Activated T-cell treated with anti-CD3 and anti-CD28 coated beads, Interleukin-2, amount 50 U/mL, for 72 hours (primary cell): ENCODE measurements at places on chromosomes 16 and 17. TPM values are rescaled to one million over a fixed set of nuclear protein-coding genes. Genes with fewer than 3 reads are reported as not detected.

Gene CPHXL2
- total RNA-seq, result not detected

DNA sequence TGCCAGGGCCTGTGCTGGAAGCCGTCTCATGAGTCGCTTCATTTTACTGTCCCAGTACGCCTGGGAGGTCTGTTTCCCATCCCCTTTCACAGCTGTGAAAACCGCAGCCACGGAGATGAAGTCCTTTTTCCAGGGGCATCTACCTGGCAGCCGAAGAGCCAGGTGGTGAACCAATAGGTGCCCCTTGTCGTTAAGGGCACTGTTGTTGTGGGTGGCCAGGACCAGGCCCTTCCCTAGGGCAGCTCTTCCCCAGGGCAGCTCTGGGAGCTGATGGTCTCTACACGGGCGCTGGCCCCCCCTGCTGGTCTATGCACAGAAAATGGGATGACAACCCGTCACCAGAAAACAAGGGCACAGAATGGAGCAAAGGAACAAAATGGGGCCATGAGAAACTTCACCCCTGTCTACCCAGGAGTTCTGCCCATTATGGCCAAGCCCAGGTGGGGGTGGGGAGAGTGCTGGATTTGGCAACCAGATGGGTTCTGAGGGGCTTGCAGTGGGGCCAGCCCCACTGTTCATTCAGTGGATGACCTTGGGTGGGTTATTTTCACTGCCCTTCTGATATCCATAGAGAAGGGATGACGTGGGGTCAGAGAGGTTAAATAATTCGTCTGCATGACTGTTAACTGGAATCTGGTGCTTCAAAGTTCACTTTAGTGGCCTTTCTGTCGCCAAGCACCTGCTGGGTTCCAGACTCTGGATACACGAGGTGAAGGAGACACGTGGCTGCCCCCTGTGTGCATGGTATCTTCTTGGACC is 11.5 kb downstream of the RMI2 start:
- no peak overlapping the region for H3K27ac ChIP-seq
- DNase-seq, result peak; percentile 62

- DNase-seq, result no peak
- no peaks in the 10 kb centered on the region for H3K27me3 ChIP-seq
- H3K4me3 ChIP-seq, result peak overlapping the region; percentile 93
- H3K4me1 ChIP-seq, result peaks cover 79% of the 10 kb centered on the region
These were observed 2.4 kb downstream of the ALKBH5 start for GRCh38 chr17:18185832-18186626.

GRCh38 chr17:31216031-31216751 is 80.8 kb downstream of the OMG start:
- no peak for DNase-seq
- no peaks in the 10 kb centered on the region for H3K4me1 ChIP-seq
- H3K4me3 ChIP-seq, result no peak overlapping the region
- no peaks in the 10 kb centered on the region for H3K36me3 ChIP-seq

DNA sequence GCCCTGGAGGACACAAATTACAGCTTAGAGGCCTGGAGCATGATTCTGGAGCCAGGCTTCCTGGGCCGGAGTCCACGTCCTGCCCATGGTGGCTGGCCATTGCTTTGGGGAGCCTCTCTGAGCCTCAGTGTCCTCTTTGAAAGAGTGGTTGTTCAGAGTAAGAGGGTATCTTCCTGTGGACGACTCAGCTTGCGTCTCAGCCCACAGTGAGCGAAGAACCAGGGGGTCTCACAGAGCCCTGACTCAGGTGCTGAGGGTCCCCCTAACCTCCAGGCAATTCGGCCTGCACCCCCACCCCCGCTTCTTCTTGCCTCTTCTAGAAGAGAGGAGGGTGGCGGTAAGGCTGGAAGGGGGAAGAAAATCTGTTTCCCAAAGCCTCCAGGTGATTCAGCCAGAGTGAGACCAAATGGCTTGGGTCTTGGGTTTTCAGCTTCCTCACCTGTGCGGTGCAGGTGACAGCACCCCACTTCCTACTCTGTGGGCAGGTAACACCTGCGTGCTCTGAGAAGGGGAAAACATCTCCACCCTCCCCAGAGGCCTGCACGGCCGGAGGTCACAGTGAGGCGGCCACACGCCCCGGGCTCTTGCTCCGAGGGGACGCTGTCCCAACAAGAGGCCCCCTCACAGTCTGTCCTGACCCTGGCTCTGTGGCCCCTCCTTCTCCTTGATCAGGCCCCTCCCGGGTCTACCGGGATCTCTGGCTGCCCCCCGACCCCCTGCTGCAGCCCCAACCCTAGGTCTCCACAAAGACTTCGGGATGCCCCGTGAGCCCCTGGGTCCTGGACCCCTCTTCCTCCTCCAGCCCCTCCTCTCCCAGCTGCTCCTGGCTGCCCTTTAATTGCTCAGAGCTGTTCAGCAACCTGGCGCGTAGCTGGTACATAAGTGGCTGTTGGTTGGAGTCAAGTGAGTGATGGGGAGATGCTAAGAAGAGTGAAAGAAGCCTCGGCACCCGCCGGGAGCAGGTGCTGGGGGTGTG is 119.2 kb downstream of the METRNL start:
- peaks cover 71% of the 10 kb centered on the region for H3K4me1 ChIP-seq
- peak overlapping the region; percentile 96 for H3K27ac ChIP-seq
- no peaks in the 10 kb centered on the region for H3K27me3 ChIP-seq
- peak; percentile 27 for DNase-seq
- no peaks in the 10 kb centered on the region for H3K36me3 ChIP-seq
- H3K4me3 ChIP-seq, result peak overlapping the region; percentile 93

Gene CTF1
- 0.25 TPM for total RNA-seq

Gene CBX4
- 38.3 TPM for total RNA-seq

DNA sequence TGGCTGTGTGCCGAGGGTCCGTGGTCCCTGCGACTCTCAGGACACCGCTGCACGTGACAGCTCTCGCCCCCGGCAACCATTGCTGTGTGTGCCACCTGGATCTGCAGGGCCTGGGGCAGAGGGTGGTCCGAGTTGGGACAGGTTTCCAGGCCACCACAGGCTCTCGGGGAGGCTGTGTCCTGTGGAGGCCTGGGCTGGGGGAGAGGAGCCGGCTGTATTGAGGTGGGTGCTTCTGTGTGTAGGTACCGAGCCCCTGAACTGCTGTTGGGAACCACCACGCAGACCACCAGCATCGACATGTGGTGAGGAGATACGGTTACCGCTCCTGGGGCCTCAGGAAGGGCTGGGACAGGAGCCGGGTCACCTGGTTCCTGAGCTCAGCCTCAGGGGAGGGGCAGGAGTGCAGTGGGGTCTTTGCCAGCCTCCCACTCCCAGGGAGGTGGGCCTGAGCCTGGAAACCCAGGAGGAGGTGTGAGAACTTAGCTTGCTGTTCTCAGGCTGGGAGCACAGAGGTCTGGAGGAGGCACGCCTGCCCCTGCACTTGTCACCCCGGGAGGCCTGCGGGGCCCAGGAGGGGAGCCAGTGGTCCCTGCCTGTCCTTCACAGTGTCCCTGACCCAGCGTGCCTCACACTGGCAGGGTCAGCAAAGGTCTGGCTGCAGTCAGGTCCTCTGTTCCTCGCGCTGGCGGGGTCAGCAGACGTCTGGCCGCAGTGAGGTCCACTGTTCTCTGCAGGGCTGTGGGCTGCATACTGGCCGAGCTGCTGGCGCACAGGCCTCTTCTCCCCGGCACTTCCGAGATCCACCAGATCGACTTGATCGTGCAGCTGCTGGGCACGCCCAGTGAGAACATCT is 7.3 kb downstream of the SPATA2L start:
- no peak overlapping the region for H3K27ac ChIP-seq
- peaks cover 10% of the 10 kb centered on the region for H3K4me1 ChIP-seq
- no peak for DNase-seq
- no peak overlapping the region for H3K4me3 ChIP-seq
- H3K36me3 ChIP-seq, result peaks cover 4% of the 10 kb centered on the region

DNA sequence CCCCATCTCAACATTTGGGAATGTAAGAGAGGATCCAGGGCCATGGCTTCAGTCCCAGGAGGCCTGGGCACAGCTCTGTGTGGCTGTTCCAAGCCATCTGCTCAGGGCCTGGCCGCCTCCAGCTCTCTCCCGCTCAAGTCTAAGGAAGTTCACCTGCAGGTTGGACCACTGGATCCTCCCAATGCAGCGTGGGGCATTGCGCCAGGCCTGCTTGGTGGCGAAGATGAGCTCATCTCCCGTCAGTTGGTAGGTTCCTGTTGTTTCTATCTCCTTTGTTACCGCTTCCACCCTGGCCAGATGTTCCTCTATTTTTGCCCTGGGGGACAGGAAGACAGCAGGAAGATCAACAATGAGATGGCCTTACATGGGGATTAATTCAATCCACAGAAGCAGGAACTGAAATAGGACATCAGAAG is 17.5 kb downstream of the NOS2 start:
- no peak overlapping the region for H3K4me3 ChIP-seq
- H3K4me1 ChIP-seq, result no peaks in the 10 kb centered on the region
- no peaks in the 10 kb centered on the region for H3K27me3 ChIP-seq
- H3K27ac ChIP-seq, result no peak overlapping the region
- DNase-seq, result no peak
- no peaks in the 10 kb centered on the region for H3K36me3 ChIP-seq

Gene CA10
- not detected for total RNA-seq

- no peaks in the 10 kb centered on the region for H3K36me3 ChIP-seq
- DNase-seq, result no peak
- no peak overlapping the region for H3K4me3 ChIP-seq
- H3K4me1 ChIP-seq, result no peaks in the 10 kb centered on the region
- no peak overlapping the region for H3K27ac ChIP-seq
These were observed 22.6 kb downstream of the MRM3 start for GRCh38 chr17:804541-805435.

Gene PITPNC1
- total RNA-seq, result 79.5 TPM

- H3K4me1 ChIP-seq, result peaks cover 63% of the 10 kb centered on the region
- no peak for DNase-seq
- H3K4me3 ChIP-seq, result peak overlapping the region; percentile 50
- H3K27me3 ChIP-seq, result no peaks in the 10 kb centered on the region
- H3K27ac ChIP-seq, result peak overlapping the region; percentile 76
These were observed 143.1 kb upstream of the CHMP6 start for GRCh38 chr17:80848449-80849102.

Gene CMTM3
- total RNA-seq, result 82.4 TPM

DNA sequence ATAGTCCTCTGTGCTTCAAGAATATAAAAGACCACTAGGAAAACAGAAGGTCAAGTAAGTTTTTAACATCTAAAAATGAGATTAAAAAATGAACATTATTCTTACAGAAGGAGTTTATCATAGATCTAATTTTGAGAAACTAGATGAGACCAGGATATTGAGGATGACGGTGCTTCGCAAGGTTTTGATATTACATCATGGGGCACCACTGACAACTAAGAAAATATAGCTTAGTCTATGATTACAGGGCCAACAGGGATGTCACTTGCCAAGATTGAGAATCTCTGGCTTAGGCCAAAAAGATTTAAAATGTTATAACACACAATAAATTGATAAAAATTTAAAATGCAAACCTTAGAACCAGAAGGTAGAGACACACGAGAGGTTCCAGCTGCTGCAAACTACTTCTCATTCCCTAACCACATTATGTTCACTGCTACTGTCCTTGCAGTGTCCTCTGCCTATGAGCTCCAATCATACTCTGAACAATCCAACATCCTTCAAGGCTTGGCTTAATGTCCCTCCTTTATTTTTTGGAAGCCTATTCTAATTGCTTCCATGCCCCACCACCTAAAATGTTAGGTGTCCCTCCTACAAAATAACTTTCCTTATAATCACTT is 33.2 kb downstream of the USP32 start:
- DNase-seq, result no peak
- H3K4me1 ChIP-seq, result peaks cover 50% of the 10 kb centered on the region
- peak overlapping the region; percentile 70 for H3K27ac ChIP-seq
- no peaks in the 10 kb centered on the region for H3K27me3 ChIP-seq
- peaks cover 5% of the 10 kb centered on the region for H3K36me3 ChIP-seq

- no peaks in the 10 kb centered on the region for H3K4me1 ChIP-seq
- H3K36me3 ChIP-seq, result peaks cover 13% of the 10 kb centered on the region
- H3K4me3 ChIP-seq, result no peak overlapping the region
These were observed 10.0 kb upstream of the SDK2 start for GRCh38 chr17:73654241-73654640.

Gene ARHGAP44
- 0.55 TPM for total RNA-seq

DNA sequence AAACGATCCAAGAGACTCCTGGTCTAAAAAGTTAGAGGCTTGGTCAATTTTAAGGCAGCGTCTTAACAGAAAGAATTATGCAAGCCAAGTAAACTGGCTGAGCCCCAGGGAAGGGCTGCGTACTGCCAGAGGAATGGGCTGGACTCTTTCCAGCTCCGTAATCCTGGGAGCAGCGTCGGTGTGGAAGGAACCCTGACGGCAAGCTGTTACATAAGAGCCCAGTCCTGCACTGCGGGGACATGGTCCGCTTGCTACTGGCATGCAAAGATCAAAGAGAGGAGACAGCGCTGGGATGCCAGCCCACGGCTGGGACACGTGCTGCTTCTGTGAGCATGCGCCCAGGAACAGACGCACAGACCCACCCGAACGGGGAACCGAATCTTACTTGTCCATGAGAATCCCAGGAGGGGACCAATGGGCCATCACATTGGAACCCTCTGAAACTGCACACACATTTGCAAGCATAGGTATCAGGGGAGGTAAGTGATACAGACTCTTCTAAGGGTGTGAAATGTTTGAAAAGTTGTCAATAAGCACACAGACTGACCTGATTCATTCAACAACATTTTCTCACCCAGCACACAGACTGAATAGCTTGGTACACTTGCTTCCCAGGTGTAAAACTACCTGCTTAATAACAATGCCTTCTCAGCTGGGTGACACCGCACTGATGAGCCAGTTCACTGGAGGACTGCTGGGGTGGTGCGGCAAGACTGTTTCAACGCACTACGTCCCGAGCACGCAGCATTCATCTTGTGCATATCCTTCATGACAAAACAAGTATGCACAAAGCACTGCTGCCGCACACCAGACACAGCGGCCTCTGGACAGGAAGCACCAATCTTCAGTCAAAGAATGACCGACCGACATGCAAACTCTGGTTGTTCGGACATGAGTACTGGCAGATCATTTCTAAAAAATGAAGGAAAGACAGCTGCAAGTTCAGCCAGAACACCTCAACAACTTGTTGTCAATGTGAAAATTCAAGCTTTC is 94.9 kb downstream of the ANKRD11 start:
- peaks cover 38% of the 10 kb centered on the region for H3K4me1 ChIP-seq
- no peak for DNase-seq
- peaks cover 5% of the 10 kb centered on the region for H3K36me3 ChIP-seq
- H3K4me3 ChIP-seq, result no peak overlapping the region
- no peaks in the 10 kb centered on the region for H3K27me3 ChIP-seq

DNA sequence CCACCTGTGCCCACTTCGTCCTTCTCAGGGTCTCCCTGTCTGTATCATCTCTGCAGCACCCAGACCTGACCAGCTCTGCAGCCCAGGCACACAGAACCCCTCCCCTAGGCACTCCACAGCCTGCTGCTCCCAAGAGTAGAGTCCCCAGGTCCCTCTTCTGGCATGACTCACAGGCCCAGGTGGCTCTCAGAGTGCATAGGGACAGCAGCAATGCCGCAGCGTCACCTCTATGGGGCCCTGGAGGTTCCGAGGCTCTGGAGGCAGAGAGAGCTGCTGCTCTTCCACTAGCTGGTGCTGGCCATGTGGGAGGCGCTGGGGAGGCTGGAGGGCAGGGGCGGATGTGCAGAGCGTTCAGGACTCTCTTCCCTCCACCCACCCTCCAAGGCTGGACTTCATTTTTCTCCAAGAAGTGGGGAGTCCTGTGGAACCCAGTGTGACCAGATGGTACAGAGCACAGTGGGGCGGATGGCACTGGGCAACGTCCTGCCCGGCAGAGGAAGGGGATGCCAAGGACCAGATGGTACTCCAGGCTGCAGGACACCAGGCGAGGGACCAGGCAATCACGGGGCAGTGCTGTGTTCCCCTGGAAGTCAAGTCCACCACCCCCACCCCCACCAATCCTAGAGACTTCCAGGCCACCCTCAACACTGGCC is 151.7 kb downstream of the RBFOX3 start:
- no peak for DNase-seq
- no peak overlapping the region for H3K4me3 ChIP-seq
- H3K27me3 ChIP-seq, result no peaks in the 10 kb centered on the region
- no peaks in the 10 kb centered on the region for H3K4me1 ChIP-seq

- no peaks in the 10 kb centered on the region for H3K4me1 ChIP-seq
- H3K36me3 ChIP-seq, result no peaks in the 10 kb centered on the region
- no peak overlapping the region for H3K27ac ChIP-seq
These were observed 9.8 kb downstream of the OTOP3 start for GRCh38 chr17:74945543-74945942.
